ENCODE measurements at places on chromosomes 3 and 15. TPM values are rescaled to one million over a fixed set of nuclear protein-coding genes. Genes with fewer than 3 reads are reported as not detected.

DNA sequence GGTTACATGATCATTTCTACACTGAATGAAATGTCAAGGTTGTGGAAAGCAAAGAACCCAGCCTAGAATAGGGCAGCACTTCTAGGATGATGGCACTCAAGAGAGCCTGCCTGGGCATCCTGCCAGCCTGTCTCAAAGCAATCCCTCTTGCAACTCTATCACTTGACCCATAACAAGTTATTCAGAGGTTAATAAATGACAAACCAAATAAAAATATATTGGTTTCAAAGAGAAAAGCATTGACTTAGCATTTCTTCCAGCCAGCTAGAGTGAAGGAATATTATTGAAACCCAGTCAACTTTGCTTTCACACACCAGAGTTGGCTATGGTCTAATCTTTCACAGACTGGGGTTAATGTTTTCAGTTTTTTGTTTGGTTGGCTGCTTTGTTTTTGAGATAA, 214.6 kb upstream of the UBE2E2 start:
- no peak for DNase-seq
- no peaks in the 10 kb centered on the region for H3K4me1 ChIP-seq
- H3K27me3 ChIP-seq, result no peaks in the 10 kb centered on the region

DNA sequence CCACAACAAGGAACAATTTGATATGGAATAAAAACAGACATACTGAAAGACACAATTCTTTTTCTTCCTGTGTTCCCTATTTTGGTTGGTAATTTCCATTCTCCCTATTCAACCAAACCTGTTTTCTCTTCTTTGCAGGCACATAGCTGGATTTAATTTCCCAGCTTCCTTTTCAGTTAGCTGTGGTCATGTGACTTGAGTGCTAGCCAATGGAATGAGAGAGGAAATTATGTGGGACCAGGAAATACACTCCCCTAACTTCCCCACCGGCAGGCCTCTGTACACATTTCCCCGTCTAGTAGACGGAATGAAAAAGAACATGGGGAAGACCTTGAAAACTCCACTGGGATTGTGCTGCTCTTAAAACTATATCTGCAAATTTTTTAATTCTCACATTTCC, 351.6 kb downstream of the TBC1D5 start:
- H3K27ac ChIP-seq, result no peak overlapping the region
- no peak overlapping the region for H3K4me3 ChIP-seq
- DNase-seq, result no peak
- H3K27me3 ChIP-seq, result no peaks in the 10 kb centered on the region
- H3K36me3 ChIP-seq, result peaks cover 4% of the 10 kb centered on the region
- H3K4me1 ChIP-seq, result no peaks in the 10 kb centered on the region

WDR93 gene
- not detected for total RNA-seq

IMPG2 gene
- total RNA-seq, result 0.81 TPM

GRCh38 chr3:179590669-179591068, 13.8 kb downstream of the MRPL47 start:
- peaks cover 27% of the 10 kb centered on the region for H3K36me3 ChIP-seq
- no peaks in the 10 kb centered on the region for H3K27me3 ChIP-seq
- H3K4me3 ChIP-seq, result no peak overlapping the region

MORC1 gene
- total RNA-seq, result not detected

CAPN3 gene
- total RNA-seq, result 19.8 TPM

- H3K4me1 ChIP-seq, result no peaks in the 10 kb centered on the region
- H3K27ac ChIP-seq, result no peak overlapping the region
- no peaks in the 10 kb centered on the region for H3K27me3 ChIP-seq
- H3K4me3 ChIP-seq, result no peak overlapping the region
Measured at GRCh38 chr3:14289590-14290461, 111.2 kb downstream of the LSM3 start.

Measured in thoracic aorta (tissue), 2 donors.